ENCODE measurements at places on chromosomes 7 and 10.

GRCh38 chr10:50318129-50318528 is 66.8 kb upstream of the ASAH2 start:
- no peak for DNase-seq

GRCh38 chr10:62053860-62054259 is 152.4 kb downstream of the ARID5B start:
- DNase-seq = no peak

GRCh38 chr7:105098863-105099515 is 85.0 kb downstream of the KMT2E start:
- DNase-seq = no peak

DNA sequence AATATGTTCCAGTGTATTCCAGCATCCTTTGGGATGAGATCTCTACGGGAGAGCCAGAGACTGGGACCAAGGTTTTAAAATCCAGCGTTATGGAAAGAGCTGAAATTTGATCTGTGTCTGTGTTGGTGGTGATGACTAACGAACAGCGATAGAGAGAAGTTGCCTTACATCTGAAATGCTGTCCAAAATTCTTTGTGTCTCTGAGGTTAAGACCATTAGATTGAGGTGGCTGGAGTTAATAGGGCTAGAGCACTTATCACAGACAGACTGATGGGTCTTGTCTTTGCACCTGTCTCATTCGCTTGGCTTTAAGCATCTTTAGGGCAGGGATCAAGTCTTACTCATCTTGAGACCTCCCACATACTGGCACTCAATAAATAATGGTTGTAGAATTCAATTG is 41.0 kb upstream of the RAPGEF5 start:
- DNase-seq = no peak

GRCh38 chr10:90912854-90913479 is 7.9 kb downstream of the ANKRD1 start:
- no peak for DNase-seq

DNA sequence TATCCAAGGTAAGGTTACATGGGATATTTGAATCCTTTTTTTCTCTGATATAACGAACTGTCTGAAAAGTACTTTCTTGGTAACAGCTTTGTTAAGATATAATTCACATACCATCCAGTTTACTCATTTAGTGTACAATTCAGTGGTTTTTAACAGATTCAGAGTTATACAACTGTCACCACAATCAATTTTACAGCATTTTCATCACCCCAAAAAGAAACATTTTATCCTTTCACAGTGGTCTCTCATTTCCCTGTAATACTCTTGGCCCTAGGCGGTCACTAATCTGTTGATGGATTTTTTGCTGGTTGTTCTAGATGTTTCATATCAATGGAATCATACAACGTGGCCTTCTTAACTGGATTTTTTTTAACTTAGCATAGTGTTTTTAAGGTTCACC is 91.6 kb downstream of the GLCCI1 start:
- DNase-seq = no peak

GRCh38 chr7:149724661-149725425 is 48.5 kb downstream of the ZNF467 start:
- no peak for DNase-seq

DNA sequence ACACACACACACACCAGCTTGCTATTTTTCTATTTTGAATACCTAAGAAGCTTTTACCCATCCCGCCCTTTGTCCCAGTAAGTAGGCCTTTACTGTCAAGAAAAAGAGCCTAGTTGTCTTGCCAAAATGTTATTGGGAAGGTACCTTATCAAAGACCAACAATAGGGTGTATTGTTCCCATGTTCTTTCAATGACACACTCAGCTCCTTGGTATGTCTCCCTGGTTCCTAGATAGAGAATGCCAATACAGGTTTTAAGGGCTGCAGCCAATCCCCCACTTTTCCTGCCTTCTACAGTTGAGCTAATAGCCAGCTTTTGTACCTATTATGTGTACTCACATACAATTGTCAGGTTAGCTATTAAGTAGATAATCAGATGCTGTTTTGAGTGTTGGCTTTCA is 92.0 kb upstream of the LRRTM3 start:
- no peak for DNase-seq

DNA sequence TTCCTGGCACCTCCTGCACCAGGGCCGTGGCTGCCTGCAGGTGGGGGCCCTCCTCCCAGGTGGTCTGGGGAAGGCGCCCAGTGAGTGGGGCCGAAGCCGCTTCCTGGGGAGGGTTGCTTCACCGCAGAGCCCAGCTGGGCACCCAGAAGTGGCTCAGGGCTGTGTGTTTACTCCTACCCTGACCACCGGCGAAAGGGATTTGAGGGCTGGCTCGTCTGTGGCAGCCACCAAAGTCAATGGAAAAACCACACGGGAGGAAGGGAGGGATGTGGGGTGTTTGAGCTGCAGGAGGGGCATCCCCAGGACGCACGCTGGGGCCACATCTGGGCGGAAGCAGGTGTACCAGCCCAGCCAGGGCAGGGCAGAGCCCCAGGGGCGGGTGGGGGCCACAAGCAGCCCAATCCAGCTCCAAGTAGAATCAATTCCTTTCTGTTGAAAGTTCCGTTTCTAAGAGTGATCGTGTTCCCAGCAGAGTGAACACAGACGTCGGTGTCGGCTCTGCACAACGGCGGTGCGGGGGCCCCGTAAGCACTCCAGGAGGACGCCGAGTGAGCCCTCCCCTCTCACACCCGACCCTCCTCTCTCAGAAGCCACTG is 69.9 kb downstream of the FOXL3 start:
- no peak for DNase-seq

DNA sequence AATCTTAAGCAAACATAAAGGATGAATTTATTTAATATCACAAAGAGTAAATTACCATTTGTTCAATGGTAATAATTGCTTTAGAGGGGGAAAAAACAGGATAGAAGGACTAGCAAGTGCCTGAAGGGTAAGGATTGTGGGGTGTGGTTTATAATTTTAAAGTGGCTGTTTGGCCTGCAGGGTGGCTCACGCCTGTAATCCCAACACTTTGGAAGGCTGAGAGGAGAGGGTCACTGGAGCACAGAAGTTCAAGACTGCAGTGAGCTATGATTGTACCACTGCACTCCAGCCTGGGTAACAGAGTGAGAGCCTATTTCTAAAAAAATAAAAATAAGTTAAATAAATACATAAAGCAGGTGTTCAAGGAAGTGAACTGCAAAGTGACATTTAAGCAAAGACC is 199.9 kb upstream of the AHR start:
- no peak for DNase-seq

- DNase-seq = no peak
Observed at GRCh38 chr10:71710519-71710918, 9.1 kb downstream of the C10orf105 start.

GRCh38 chr10:17412323-17412722 is 42.1 kb downstream of the ST8SIA6 start:
- DNase-seq = no peak

- DNase-seq = no peak
Observed at GRCh38 chr10:103757531-103758293, 97.7 kb downstream of the SH3PXD2A start.

DNA sequence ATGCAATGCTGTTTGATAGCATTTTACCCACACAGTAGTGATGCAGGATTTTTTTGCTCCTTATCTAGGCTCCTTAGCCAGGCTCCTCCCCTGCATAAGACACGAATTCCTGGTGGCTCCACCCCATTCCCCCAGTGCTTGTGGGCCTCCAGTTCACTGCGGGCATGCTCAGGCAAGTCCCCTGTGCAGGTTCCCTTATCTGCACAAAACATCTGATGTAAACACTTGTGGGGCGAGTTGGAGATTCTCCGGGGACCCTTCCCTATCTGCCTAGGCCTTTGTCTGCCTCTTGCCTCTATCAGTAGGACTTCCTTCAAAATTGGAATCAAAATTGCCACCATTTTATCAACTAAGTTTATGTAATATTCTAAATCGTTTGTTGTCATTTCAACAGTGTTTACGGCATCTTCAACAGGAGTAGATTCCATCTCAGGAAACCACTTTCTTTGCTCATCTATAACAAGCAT is 5.4 kb upstream of the STK17A start:
- no peak for DNase-seq

DNA sequence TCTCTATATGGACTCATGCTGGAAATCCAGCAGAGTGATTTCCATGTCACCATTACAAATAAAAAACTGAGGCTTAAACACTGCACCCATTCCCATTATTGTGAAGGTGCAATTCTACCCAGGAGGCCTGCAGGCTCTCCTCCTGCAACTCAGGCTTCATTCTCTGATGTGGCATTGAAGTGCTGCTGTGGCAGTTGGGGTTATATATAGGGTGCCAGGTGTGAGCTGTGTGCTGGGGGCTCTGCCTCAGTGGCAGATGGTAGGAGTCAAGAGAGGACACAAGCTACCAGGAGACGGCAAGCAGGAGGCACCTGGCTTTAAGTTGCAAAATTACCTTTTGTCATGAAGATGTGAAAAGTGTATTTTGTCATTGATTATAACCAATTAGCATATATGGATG is 21.3 kb downstream of the ZNF107 start:
- DNase-seq = no peak

DNA sequence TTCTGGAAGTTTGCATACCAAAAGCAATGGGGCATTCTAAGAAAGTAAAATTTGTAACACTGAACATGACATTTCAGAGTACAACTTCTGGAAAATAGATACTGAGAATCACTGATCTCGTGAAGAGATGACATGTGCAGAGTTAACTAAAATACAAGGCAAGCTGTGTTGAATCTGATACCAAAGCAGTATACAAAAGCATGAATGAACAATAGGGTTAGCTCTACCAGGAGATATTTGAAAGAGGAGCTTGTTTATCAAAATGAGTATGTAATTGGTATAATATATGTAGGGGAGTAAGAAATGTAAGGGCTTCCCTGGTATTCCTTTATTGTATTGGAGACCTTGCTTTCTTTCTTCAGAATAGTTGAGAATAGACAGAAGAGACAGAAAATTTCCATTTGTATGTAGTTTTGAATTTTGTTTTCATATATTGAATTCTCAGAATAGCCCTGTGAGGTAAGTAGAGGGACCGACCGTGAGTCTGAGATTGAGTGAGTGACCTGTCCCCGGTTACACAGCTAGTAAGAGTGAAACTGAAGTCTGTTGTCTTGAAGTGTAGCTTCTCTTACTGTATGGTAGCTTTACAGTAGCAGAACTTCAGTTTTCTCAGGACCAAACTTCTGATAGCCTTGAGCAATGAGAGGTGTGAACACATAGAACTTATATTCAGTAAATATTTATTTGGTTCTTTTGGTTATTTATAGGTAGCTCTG is 5.0 kb downstream of the HBP1 start:
- DNase-seq = no peak

DNA sequence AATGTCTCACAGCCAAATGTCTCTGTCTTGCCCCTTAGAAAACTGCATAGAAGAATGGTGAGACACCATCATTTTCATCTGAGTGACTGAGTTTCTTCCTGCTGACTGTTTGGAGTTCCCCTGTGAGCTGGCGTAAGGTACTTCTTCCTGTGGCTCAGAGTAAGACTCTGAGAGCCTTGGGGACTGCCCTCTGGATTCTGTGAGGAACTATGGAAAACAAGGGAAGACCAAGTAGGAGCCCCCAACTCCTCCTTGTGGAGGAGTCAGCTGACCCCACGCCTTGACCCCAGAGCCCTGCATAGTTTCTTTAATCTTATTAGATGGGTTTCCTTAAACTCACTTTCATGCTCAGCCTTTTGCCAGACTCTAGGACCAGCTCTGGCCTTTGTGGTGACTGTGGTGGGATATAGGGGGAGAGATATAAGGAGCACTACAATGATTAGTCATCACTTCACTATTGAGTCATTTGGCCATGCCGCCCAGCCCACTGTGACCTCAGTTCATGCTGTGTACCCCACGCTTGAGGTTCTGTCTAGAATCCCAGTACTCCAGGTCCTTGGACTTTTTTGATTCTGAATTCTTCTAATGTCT is 51.8 kb upstream of the FAM133B start:
- peak; percentile 23 for DNase-seq

GRCh38 chr7:106047184-106047583 is 64.9 kb downstream of the SYPL1 start:
- DNase-seq = no peak

GRCh38 chr10:132131581-132132420 is 54.9 kb upstream of the DPYSL4 start:
- DNase-seq = no peak

GRCh38 chr7:4724648-4725013 is 42.5 kb downstream of the FOXK1 start:
- DNase-seq = no peak

- DNase-seq = no peak
Observed at GRCh38 chr10:21014141-21014540, 117.0 kb upstream of the NEBL start.

DNA sequence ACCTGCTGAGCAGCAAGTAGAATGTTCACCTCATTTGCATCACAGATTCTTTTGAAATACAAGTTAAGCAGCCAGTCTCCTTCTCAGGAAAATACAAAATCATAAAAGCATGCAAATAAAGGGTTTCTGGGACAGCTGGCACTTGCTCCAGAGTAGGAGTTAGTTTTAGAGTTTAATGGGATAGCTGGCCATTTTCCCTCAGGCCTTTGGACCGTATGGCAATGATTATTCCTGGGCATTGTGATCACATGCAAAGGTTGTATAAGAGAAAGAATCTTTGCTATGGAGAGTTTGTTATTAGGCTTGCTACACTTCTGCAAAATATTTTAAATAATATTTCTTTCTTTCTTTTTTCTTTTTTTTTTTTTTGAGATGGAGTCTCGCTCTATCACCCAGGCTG is 240.8 kb downstream of the CDK14 start:
- no peak for DNase-seq

DNA sequence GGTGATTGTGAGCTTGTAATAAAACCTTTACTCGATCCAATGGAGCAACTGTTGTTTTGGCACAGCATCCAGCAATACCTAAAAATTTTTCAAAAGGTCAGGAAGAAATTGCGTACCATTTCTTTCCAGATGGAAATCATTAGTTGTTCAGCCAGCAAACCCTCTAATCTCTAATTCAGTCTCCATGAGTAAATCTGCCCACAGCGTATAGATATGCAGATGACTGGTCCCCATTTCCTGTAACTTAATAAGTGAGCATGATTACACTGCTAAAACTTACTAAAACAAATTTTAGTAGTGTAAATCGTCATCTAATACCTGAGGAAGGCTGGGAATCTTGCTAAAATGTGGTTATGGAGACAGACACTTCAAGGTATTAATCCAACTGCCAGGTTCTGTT is 10.6 kb downstream of the SLC25A16 start:
- DNase-seq = no peak

DNA sequence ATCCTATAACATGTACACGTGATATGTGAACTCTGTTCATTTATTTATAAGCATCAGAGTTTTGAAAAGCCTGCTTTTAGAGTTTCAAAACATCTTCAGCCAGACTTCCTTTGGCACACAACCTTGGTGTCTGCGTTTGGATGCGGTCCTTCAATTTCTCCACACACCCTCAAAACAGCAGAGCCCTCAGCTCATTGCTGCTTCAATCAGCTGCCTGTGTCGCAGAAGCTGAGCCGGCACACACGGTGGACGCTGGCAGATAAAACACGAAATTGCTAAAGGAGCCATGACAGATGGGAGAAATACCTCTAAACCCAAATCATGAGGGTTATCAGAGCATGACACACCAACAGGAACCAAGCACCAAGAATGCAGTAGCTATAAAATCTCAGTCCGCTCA is 396.4 kb upstream of the AKR1E2 start:
- no peak for DNase-seq
